ENCODE measurements at places on chromosomes 2 and 18.
A peak's percentile ranks its signal among the peaks of the same experiment; 100 is the strongest.

DNA sequence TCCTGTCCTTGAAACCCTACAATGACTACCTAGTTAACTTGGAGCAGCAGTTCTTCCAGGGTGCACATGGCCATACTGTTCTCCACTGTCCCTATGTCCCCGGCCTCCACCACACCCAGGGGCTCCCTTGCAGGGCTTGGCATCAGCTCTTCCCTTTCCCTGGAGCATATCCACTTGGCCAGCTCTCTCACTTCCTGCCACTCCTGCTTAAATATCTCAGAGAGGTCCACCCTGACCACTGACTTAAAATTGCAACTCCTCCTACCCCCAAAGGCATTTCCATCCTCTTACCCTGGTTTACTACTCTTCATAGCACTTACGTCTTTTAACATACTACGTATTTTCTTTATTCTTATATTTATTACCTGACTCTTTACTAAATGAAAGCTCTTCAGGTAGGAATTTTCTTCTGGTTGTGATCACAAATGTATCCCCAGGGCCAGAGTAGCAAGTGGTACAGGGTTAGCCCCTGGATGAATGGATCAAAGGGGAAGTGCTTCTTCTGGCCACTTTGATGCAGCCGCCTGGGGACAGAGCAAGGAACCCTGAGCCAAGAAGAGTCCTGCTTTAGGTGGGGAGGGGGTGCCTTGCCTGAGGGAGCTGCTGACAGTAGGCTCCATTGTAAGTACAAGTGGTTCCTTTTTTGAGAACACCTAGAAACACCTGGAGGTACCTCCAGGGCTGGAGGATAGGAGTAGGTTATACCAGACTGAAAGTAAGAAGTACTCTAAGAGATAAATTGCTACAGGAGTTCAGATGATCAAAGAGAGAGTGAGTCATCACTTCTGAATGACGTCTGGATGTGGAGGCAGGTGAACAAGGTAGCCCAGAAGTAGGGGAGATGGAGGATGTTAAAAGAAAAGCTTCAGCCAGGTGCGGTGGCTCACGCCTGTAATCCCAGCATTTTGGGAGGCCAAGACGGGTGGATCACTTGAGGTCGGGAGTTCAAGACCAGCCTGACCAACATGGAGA is 82.2 kb downstream of the SOCS6 start:
- no peak for DNase-seq

DNA sequence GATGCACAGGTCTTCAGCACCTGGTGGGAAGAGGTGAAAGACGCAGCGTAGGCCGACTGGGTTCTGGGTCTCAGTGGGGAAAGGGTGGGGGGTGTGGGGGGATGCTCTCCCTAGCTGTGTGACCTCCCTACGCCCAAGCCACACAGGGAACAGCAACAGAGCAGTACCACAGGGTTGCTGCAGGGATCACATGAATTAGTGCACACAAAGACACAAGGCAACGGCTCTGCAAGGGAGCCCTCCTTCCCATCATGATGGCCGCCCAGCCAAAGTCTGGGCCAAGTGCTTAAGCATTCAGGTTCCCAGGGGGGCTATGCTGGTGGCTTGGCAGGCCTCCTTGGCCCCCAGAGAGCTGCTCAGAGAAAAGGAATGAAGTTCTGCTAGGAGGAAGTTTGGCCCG is 28.2 kb upstream of the GBX2 start:
- DNase-seq, result no peak

- DNase-seq, result no peak
Measured at GRCh38 chr18:44143072-44143471, 537.6 kb upstream of the SETBP1 start.

DNA sequence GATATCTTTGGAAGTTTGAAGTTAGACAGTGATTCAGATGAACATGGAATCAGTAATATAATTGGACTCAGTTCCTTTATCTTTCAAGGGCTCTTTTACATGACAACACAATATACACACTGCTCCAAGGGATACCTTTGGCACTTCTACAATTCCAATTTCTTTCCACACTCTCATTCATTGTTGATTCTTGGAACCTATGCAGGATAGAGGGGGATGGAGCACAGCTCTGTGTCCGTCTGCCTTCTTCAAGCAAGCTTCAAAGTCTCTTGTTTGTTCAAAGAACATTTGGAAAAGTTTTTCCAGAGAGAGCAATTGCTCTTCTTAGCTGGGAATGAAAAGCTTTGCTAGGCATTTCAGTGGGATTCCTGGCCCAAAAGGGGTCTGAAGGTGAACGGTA is 276.2 kb upstream of the ZEB2 start:
- no peak for DNase-seq

DNA sequence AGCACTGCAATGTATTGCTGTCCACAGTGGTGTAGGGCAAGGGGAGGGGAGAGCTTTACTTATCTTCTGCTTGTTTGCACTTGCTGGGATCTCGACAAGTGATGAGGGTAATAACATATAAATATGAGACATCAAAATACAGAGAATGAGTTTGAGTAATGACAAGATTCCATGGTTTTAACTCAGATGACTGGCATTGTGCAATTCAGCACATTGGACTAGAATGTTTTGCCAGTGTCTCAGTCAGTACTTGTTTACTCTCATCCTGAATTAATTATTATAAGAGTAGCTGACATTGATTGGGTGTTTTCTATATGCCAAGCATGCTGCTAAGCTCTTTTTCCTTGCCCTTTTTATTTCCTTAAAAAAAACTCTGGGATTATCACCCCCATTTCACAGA is 306.7 kb upstream of the MMADHC start:
- DNase-seq, result no peak

DNA sequence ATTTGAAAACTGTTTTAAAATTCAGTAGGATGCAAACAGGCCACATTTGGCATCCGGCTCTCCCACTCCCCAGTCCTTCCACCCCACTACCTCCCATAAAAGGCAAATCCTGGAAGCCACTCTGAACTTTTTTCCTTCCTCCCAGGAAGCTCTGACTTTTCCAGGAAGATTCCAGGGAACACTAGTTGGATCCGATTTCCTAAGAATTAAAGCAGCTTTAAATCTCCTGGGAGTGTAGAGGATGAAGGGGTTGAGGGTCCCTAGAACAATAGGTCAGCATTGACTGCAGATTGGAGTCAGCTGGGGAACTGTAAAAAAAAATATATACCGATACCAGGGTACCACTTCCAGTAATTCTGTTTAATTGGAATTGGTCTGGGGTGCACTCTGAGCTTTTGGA is 76.9 kb downstream of the CRIM1 start:
- no peak for DNase-seq

DNA sequence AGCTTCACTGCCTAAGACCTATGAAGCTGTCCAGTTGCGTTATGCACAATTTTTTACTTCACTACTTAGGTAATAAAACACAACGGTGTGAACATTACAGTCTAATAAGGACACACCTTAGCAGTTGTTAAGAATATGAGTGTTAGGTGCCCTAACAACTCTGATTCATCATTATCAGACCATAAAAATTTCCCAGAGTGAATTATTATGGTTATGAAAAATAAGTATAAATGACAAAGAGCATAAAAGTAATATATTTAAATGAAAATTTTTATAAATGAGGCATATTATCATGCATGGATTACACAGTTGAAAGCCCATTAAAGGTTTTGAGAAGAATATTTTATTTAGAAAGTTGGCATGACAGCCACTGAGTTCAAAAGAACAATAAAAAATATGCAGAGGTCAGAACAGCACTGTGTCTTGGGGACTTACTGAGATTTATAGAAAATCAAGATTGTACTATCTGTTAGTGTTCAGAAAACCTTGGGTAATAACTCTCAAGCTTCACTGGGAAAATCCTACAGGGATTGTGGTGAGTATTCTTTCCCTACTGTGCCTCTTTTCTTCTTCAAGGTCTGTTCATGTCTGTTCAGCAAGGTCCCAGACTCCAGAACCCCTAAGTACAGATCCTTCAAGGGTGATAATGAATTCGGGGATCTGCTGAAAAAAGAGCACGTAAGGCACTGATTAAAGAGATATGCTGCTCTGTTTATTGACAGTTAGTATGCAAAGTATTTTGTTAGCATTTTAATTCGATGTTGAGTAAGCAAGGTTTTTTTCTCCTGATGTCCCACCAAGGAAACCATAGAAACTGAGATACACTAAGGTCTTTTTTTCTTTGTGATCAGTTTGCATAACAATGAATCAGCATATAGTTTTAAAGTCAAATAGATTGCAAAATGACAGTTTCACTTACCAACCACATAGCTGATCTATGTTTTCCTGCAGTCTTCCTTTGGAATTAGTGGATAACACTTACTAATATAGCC is 250.0 kb downstream of the DSEL start:
- no peak for DNase-seq

DNA sequence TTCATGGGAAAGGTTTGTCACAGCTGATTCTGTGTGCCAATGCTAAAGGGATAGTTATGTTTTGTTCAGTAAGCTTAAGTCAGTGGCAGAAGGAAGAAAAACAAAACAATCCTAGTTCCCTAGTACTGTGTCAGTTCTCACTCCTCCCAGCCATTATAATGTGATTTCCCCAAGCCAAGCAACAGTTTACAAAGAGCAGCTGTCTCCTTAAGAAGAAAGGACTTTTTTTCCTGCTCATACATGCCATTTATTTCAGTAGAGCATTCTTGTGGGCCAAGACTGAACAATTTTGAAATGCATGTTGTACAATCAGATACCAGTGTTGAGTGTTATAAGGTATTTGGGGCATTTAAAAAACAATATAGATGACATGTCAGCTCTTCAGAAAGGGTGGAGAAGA is 52.1 kb downstream of the NEMP2 start:
- DNase-seq, result no peak

DNA sequence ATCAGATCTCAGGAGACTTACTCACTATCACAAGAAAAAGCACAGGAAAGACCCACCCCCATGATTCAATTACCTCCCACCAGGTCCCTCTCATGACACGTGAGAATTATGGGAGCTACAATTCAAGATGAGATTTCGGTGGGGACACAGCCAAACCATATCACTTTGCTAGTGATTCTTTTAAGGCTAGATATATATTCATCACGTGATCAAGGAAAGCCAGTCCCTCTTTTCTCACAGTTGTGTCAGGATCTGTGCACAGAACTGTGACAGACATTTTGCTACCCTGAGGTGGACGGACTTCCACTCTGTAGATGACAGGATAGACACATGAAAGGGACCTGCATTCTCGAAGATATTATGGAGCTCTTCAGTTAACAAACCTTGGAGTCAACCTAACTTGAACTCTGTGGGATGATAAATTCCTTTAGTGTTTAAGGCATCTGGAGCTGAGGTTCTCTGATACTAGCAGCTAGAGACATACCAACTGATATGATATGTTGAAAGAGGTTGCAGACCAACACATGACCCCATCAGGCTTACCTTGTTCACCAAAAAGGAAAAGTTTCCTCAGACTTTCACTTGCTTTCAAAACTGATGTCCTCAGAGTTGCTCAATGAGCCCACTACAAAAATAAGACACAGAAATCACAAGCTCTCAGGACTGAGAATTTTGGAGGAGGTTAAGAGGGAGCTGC is 66.3 kb upstream of the SCG2 start:
- no peak for DNase-seq

- no peak for DNase-seq
Measured at GRCh38 chr2:12587729-12588522, 128.8 kb upstream of the TRIB2 start.

DNA sequence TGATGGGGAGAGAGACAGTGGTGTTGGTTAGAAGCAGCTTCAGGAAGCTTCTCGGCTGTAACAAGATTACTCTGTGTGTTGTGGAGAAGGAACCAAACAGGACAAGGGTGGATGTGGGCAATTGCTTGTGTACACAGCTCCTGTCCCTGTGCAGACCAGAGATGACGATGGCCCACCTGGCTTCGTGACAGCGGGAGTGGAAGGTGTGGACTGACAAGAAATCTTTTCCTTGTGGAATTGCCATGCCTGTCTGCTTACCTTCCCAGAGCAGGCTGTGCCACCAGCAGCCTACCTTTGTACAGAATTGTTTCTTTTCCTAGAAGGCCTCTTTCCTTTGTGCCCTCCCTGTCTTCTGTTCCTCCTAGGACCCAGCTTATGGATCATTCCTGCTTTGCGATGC is 93.8 kb downstream of the ITGB1BP1 start:
- no peak for DNase-seq

DNA sequence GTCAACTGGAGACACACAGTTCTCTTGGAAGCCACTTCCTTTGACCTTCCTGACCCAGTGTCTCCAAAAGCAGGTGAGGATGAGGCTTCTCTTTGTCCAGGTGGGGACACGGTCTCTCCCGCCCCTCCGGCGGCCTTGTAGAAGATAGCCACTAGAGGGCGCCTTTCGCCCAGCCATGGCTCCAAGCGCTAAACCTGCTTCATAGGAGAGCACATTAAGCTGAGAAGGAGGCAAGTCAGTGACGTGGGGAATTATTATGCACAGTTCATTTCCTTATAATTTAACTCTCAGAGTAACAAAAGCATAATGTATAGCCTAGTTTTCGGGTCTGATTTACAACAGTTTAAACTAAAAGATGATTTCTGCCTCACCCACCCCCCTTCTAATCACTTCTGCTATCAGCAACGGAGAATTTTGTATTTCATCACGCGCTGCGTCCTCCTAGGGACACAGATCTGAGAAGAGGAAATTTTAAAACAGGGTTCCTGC is 208.7 kb downstream of the ICOS start:
- peak; percentile 86 for DNase-seq

- no peak for DNase-seq
Measured at GRCh38 chr2:125593036-125593435, 1062.9 kb upstream of the GYPC start.

GRCh38 chr2:160199683-160200389 is at the start of gene ITGB6:
Gene ITGB6, minus strand, starts transcription at chr2:160200272. Its CDS starts 209 bp downstream, at chr2:160200063.
- no peak for DNase-seq

DNA sequence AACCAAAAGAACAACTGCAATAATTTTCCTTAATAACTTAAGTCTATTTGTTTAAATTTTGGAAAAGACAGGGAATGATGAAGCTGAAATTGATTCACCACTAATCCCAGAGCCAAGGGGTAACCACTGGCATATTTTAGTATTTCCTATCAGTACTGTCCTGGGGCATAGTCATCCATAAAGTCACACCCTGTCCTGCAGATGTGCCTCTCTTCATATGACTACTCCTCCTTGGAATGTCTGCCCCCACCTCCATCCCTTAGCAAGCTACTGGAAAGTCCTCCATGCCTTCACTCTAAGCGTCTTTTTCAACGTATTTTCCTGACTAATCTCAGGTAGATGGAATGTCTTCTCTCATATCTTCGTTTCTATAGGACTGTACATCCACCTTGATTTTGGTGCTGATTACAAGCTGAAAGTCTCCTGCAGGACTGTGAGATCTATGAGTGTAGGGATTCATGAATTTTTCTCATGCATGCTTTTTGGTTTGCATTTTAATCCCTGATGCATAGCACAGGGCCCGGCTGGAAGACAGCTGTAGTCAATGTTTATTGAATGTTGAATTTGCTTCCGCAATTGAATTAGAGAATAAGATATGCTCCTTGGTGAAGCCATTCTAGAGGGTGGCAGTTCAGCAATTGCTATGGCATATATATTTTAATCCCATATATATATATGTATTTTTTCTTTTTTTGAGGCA is 85.6 kb downstream of the MOGAT1 start:
- DNase-seq, result no peak

GRCh38 chr18:79772865-79773696 is 24.7 kb upstream of the KCNG2 start:
- DNase-seq, result no peak

DNA sequence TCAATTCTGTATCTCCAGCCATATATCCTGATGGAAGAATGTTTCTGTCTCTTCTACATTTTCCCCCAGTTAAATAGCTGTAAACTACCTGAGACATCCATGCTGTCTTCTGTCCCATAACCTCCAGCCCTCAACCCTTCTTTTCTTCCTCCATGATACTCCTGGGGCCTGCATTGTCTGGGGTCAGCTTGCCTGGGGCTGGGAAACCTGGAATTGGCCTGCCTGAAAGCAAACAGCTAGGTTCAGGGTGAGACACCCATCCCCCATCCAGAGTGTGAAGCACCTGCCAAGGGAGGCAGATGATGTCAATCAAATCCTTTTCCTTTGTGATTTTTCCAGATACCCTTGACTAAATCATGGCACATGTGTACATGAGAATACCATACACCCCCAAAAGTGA is 313.7 kb upstream of the MGAT5 start:
- DNase-seq, result no peak

Measured in stimulated activated CD8-positive, alpha-beta memory T cell treated with anti-CD3 and anti-CD28 coated beads, Interleukin-4, amount 100 ng/mL, for 48 hours (primary cell).